ENCODE measurements at places on chromosomes 7 and 10.

DNA sequence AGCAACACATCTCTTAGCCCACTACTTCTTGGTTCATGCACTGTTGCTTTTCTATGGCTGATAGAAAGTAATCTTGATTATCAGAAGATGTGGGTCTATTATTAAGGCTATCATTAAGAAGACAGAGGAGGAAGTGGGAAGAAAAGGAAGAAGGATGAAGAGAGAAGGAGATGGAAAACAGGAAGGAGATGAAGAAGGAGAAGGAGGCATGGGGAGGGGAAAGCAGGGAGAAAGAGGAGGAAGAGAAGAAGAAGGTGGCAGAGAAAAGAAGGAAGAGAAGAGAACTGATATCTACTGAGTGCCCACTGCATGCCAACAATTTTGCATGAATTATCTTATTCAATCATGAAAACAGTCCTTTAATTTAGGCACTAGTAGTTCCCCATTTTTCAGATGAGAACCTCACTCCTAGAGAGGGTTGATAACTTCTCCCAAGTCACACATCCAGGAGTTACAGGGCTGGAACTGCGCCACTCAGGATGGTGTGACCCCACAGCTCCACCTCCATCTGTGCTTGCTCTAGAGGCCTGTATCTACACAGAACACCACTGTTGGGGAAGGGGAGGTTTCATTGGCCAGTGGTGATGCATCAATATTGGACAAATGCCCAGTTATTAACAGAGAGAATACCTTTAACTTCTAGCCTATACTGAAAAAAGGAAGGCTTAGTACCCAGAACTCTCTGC is 147.4 kb downstream of the CXCL12 start:
- no peak overlapping the region for H3K4me3 ChIP-seq
- DNase-seq = no peak
- no peaks in the 10 kb centered on the region for H3K36me3 ChIP-seq

DNA sequence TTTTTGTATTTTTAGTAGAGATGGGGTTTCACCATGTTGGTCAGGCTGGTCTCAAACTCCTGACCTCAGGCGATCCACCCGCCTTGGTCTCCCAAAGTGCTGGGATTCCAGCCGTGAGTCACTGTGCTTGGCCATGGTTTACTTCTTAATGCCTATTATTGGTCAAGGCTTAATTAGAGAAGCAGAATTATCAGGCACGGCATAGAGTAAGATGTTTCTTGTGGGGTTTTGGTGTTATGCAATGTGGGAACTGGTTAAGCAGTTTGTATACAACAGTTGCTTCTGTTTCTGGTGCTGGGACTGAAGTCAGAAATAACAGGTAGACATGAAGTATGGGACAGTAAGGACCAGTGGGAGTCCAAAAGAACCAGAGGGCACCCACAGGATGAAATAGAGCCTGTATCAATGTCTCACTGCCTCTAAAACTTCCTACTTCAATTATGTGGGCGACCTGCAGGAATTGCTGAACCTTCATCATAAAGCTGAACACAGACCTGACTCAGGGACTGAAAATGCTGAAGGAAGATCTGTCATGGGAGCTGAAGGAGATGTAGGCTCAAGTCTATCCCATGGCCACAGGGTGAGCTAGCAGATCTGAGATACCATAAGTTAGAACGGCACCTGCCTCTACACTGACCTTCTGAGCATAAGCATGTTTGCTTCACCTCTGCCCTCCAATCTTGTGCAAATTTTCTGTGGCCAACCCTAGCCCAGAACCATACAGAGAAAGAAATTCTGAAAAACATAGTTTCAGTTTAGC is 38.3 kb upstream of the VCL start:
- H3K4me1 ChIP-seq = peaks cover 2% of the 10 kb centered on the region
- no peaks in the 10 kb centered on the region for H3K36me3 ChIP-seq
- no peak overlapping the region for H3K27ac ChIP-seq
- no peak overlapping the region for H3K4me3 ChIP-seq

- H3K27ac ChIP-seq = no peak overlapping the region
- H3K36me3 ChIP-seq = no peaks in the 10 kb centered on the region
- H3K4me1 ChIP-seq = no peaks in the 10 kb centered on the region
- no peak overlapping the region for H3K4me3 ChIP-seq
- H3K27me3 ChIP-seq = no peaks in the 10 kb centered on the region
- DNase-seq = no peak
Observed at GRCh38 chr10:97830064-97830463, 19.6 kb upstream of the GOLGA7B start.

GRCh38 chr7:90720984-90721760 is 125.1 kb downstream of the CDK14 start:
- peaks cover 8% of the 10 kb centered on the region for H3K4me1 ChIP-seq
- no peak overlapping the region for H3K27ac ChIP-seq
- no peaks in the 10 kb centered on the region for H3K27me3 ChIP-seq
- peak; percentile 25 for DNase-seq
- no peaks in the 10 kb centered on the region for H3K36me3 ChIP-seq
- no peak overlapping the region for H3K4me3 ChIP-seq

DNA sequence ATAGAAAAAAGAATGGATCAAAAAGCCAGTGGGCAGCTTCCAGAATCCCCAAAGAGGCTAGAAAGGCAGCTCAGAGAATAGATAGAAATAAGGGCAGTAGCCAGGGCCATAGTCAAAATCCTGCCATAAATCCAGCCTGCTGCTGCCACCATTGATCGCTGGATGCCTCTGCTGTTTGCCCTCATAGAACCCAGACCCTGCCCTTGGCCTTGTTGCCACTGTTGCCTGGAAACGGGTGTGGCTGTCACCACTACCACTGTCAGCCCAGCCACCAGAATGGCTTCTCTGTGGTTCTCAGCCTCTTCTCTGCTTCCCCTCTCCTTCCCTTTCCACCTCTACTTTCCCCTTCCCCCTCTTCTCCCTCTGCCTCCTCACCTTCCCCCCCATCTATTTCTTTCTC is 57.8 kb downstream of the HHEX start:
- no peak overlapping the region for H3K4me3 ChIP-seq
- DNase-seq = no peak
- no peaks in the 10 kb centered on the region for H3K27me3 ChIP-seq
- H3K4me1 ChIP-seq = no peaks in the 10 kb centered on the region
- H3K36me3 ChIP-seq = no peaks in the 10 kb centered on the region
- H3K27ac ChIP-seq = no peak overlapping the region

DNA sequence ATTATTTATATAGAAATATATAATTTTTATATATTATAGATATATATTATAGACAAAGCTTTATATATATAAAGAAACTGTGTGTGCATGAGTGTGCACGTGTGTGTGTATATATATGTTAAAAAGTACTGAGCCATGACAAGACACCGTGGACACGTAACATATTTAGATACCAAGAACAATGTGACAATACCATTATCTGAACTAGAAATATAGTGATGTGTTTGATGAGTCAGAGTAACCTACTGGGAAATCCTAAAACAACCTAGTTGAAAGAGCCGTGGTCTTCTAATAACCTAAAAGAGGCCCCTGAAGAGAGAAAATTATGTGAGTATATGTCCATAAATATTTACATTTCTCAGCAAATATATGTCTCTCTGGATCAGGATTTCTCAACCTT is 50.7 kb upstream of the ITGB8 start:
- H3K36me3 ChIP-seq = no peaks in the 10 kb centered on the region
- no peaks in the 10 kb centered on the region for H3K27me3 ChIP-seq
- no peak overlapping the region for H3K27ac ChIP-seq
- DNase-seq = no peak
- H3K4me3 ChIP-seq = no peak overlapping the region

- no peaks in the 10 kb centered on the region for H3K27me3 ChIP-seq
- H3K4me3 ChIP-seq = no peak overlapping the region
- no peak overlapping the region for H3K27ac ChIP-seq
- no peaks in the 10 kb centered on the region for H3K36me3 ChIP-seq
- no peaks in the 10 kb centered on the region for H3K4me1 ChIP-seq
Observed at GRCh38 chr10:107129000-107129399, 35.5 kb downstream of the SORCS1 start.

DNA sequence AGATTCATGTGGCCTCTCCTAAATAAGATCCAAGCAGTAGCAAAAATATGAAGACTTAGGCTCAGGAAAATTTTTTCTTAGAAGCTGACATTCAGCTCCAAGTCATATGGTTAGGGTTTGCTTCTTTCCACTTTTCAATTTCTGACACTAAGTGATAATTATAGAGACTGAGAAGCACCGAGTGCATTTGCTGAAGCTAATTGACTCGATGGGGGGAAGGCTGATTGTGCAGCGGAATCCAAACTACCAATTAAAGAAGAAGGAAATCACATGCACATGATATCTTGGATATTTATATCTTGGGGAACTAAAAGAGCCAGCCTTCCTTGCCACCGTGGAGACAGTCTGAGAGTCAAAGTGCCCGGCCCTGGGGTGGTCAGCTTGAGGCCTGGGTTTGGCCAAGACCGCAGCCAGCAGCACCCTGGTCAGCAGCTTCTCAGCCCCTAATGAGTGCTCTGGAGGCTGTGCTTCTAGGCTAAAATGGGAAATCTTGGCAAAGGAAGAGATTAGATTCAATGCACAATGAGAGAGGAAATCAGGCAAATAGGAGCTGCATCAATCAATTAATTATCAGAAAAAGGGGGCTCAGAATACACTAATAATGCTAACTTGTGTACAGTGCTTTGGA is 589.3 kb downstream of the NRG3 start:
- no peaks in the 10 kb centered on the region for H3K27me3 ChIP-seq
- DNase-seq = no peak
- no peaks in the 10 kb centered on the region for H3K36me3 ChIP-seq

- H3K4me1 ChIP-seq = no peaks in the 10 kb centered on the region
- no peak overlapping the region for H3K27ac ChIP-seq
- no peaks in the 10 kb centered on the region for H3K27me3 ChIP-seq
- no peaks in the 10 kb centered on the region for H3K36me3 ChIP-seq
- H3K4me3 ChIP-seq = no peak overlapping the region
Observed at GRCh38 chr7:94530109-94530508, 20.5 kb downstream of the CASD1 start.

DNA sequence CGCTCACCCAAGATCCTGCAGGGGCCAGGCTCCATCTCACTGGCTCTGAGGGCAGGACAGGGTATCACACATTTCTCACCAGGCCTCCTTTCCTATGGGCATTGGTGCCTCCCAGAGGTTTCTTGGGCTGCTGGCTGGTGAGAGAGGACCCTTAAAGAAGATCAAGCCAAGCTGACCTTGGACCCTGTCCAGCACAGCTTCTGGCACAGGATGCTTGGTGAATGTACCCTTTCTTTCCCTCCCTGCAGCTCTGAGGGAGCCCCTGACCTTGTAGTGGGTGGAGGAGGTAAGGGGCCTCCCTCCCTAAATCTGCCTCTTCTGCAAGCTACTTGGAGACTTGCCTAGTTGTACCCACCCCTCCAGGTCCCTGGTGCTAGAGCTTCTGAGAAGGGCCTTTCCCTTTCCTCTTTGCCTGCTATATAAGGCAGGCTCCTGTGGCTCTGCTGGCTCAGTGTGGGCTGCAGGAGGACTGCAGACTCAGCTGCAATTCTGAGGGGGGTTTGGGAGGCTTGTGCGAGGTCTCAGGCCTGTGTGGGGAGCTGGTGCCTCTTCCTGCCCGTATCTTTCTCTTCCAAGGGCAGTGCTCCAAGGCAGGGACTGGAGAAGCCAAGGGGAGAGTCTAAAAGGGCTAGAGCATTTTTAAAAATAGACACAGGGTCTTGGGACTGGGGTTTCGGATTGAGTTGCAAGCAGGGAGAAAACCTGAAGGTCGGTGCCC is 11.7 kb upstream of the TRIM8 start:
- no peak overlapping the region for H3K4me3 ChIP-seq
- peak overlapping the region; percentile 27 for H3K27ac ChIP-seq
- peaks cover 20% of the 10 kb centered on the region for H3K4me1 ChIP-seq
- DNase-seq = no peak
- H3K36me3 ChIP-seq = no peaks in the 10 kb centered on the region

- no peaks in the 10 kb centered on the region for H3K27me3 ChIP-seq
- peak; percentile 56 for DNase-seq
- H3K27ac ChIP-seq = no peak overlapping the region
Observed at GRCh38 chr10:96512524-96513304, 1.0 kb downstream of the TLL2 start.

DNA sequence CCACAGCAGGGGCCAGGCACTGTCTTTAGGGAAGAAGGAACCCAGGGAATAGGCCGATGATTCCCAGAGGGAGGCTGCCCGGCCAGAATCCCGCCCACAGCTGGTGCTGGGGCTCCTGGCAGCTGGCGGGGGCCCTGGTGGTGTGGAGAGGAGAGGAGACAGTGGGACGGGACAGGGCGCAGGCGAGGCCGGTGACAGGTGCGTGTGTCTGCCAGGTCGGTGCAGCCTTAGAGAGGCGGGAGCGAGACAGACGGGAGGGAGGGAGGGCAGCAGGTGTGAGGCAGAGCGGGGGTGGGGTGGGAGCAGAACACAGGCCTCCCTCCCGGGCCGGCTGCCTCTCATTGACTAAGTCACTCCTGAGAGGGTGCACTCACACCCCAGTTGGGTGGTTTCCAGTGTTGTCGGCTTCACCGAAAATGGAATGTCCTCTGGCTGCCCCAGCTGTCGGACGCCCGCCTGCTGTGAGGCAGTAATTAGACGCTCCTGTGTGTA is 55.2 kb downstream of the ELFN1 start:
- H3K4me3 ChIP-seq = no peak overlapping the region
- no peaks in the 10 kb centered on the region for H3K36me3 ChIP-seq
- no peak overlapping the region for H3K27ac ChIP-seq
- no peaks in the 10 kb centered on the region for H3K27me3 ChIP-seq
- H3K4me1 ChIP-seq = no peaks in the 10 kb centered on the region
- no peak for DNase-seq

DNA sequence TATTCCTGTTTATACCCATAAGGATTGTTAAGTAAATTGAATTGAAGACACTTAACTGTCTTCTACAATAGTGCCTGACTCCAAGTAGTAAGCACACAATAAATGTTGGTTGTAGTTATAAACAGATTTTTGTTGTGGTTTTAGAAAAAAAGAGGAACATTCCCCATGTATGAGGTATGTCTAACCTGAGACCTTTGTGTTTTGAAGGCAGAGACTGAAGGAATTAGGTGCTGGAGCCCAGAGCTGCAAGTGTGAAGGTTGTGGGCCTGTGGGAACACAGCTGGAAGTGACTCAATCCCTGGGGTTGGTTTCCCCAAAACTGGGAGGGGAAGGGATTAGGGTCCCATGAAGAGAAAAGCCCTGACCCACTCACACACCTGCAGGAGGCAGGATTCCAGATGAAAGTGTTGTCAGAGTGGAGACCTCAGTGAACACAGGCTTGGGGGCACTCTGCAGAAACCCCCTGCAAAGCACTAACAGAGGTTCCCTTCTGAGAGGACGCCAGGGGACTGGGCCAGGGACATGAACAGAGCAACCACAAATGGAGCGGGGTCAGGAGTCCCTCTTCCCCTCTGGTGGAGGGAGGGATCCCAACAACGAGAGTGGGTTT is 265.1 kb upstream of the KLF14 start:
- H3K4me3 ChIP-seq = no peak overlapping the region
- H3K27ac ChIP-seq = peak overlapping the region; percentile 76
- no peak for DNase-seq
- H3K36me3 ChIP-seq = no peaks in the 10 kb centered on the region
- H3K4me1 ChIP-seq = peaks cover 29% of the 10 kb centered on the region
- H3K27me3 ChIP-seq = no peaks in the 10 kb centered on the region

DNA sequence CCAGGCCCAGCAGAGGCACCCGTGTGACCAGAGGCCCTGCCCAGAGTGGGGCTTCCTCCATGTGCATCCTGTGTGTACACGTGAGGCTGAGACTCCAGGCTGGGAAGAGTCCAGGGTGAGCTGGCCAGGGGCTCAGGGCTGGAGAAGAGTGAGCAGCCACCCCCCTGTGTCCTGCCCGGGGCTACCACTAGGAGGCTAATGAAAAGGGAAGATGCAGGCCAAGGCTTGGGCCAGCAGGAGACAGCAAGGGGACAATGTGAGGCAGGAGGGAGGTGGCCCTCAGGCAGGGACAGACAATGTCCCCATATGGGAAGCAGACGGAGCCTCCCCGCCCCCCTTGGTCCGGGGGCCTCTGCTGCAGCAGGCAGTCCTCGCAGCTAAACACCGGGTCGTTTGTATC is 102.0 kb downstream of the HIF1AN start:
- no peaks in the 10 kb centered on the region for H3K27me3 ChIP-seq
- H3K27ac ChIP-seq = no peak overlapping the region
- DNase-seq = no peak
